ENCODE measurements at places on chromosomes 7 and 10. TPM values are rescaled to one million over a fixed set of nuclear protein-coding genes. Genes with fewer than 3 reads are reported as not detected.

- DNase-seq: no peak
Observed at GRCh38 chr10:98446151-98446660, 529 bp downstream of the HPS1 start.

DNA sequence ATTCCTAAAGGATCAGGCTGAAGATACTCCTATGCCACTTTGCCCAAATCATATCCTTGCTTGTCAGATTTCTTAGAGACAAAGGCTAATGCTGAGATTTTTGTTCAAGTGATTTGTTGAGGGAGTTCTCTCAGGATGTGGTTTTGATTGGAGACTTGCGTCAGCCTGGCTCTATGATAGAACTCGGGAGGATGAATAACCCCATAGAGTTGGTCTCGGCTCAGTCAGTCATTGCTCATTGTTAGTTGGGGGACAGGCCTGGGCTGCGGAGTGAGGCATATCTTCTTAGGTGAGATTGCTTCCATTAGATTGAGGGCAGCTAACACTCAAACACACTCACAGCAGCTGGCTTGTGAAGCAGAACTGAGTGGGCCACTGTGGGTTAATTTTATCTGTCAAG, 203.4 kb downstream of the KIF20B start:
- DNase-seq: no peak

GRCh38 chr10:105834261-105835059, 1193.4 kb downstream of the SORCS3 start:
- DNase-seq: no peak

DNA sequence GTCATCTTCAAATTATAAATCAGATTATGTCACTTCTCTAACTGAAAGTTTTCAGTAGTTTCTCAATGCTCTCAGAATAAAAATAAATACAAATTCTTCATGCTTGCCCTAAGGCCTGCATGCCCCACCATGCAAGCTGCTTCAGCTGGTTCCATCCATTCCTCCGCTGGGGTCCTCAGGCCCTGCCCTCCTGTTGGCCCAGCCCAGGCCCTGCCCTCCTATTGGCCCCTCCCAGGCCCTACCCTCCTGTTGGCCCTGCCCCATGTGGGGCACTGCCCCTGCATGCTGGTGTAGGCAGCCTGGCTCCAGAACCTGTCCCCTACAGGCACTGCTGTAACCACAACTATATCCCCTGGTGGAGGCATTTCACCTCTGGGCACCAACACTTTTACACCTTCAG, 109.3 kb upstream of the TCERG1L start:
- no peak for DNase-seq

Gene AGAP3
- polyA plus RNA-seq: 65.4 TPM

- DNase-seq: no peak
Observed at GRCh38 chr10:43324876-43325275, 46.6 kb upstream of the FXYD4 start.

Gene FAM241B
- polyA plus RNA-seq: 0.51 TPM

DNA sequence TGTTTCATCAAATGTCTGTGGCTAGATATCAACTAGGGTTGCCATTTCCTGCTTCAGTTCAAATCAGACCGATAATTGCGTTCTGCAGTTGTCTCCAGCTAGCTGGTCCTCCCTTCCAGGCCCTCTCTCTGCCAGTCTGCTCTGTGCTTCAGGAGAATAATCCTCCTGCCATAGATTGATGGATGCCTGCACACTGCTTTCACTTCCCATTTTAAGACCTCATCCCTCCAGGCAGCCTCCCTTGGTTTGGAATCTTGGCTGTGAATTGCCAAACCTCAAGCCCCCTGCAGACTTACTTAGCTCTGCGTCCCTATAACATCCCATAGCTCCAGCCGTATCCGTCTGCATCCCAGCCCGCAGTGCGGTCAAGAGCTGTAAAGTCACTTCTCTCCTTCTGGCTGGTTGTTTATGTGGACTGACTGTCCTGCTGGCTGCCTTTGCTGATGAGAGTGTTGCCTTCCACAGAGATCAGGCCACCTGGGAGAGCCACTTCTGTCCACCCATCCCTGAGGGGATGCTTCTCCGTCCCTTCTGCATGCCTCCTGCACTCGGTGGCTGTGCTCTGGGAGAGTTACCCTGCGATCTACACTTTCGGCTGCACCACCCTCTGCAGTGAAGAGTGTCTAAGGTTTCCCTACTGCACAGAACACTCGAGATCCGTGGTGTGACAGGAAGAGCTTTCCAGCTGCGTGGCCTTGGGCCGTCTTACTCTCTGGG, 22.4 kb upstream of the KLF6 start:
- no peak for DNase-seq

Data from muscle of back (tissue), 13 donors.